ENCODE measurements at places on chromosomes 6 and 20. TPM values are rescaled to one million over a fixed set of nuclear protein-coding genes. Genes with fewer than 3 reads are reported as not detected.
A peak's percentile ranks its signal among the peaks of the same experiment; 100 is the strongest.

GRCh38 chr6:1313767-1314503, 2.0 kb downstream of the FOXQ1 start:
- H3K4me3 ChIP-seq: peak overlapping the region; percentile 30
- peaks cover 24% of the 10 kb centered on the region for H3K4me1 ChIP-seq
- peak; percentile 68 for DNase-seq
- no peaks in the 10 kb centered on the region for H3K36me3 ChIP-seq

DNA sequence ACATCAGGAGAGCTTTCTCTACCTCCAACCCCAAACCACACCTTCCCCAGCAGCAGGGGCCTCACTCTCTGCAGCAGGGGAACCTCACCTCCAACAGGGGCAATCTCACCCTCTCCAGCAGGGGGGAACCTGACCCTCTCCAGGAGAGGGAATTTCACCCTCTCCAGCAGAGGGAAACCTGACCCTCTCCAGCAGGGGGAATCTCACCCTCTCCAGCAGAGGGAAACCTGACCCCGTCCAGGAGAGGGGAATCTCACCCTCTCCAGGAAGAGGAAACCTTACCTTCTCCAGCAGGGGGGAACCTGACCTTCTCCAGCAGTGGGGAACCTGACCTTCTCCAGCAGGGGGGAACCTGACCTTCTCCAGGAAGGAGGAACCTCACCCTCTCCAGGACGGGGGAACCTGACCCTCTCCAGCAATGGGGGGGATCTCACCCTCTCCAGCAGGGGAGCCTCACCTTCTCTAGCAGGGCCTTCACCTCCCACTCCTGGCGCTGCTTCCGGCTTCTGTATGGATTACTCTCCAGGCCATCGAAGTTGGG, 3.1 kb downstream of the B3GALT4 start:
- no peak overlapping the region for H3K27ac ChIP-seq
- H3K4me1 ChIP-seq: peaks cover 24% of the 10 kb centered on the region
- H3K36me3 ChIP-seq: peaks cover 33% of the 10 kb centered on the region
- DNase-seq: peak; percentile 40
- H3K4me3 ChIP-seq: no peak overlapping the region

DNA sequence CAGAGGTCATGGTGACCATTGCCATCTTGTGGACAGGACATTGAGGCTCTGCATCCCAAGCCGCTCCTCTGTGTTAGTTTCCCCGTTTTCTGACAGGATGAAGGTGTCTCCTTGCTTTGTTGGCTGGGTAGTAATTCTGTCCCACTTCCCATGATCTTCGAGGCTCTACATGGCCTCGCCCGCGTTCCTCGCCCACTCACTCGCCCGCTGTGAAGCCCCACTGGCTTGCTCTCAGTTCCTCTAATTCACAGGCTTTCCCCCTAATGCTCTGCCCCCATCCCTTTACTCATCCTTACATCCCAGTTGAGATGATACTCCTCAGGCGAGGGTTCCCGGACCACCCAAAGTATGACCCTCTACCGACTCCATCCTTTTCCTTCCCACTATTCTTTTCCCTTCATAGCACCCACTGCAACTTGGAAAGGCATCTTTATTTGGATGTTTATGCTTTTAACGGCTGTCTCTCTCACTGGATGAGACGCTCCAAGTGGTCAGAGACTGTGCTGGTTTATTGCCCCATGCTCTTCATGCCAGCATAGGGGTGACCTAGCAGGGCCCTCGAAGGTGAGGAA, 511 bp upstream of the SLC35B2 start:
- peak overlapping the region; percentile 89 for H3K27ac ChIP-seq
- no peak for DNase-seq
- H3K4me1 ChIP-seq: peaks cover 58% of the 10 kb centered on the region
- no peaks in the 10 kb centered on the region for H3K27me3 ChIP-seq
- peaks cover 49% of the 10 kb centered on the region for H3K36me3 ChIP-seq
- H3K4me3 ChIP-seq: peak overlapping the region; percentile 83

DNA sequence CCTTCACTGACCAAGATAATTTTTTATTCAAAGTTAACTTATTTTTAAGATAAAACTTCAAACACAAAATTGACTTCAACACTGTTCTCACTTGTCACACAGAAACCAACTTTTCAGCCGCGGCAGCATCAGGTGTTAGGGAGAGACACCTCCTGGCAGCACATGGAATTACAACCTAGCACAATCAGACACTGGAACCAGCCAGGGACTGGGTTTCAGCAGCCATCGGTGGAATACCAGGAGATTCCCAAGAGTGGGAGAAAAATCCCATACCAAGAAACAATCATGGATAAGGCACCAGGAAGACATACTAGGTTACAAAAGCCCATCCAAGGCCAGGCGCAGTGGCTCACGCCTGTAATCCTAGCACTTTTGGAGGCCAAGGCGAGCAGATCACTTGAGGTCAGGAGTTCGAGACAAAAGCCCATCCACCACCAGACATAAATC, 70.0 kb downstream of the SNX5 start:
- DNase-seq: peak; percentile 80
- H3K4me1 ChIP-seq: peaks cover 17% of the 10 kb centered on the region
- H3K27me3 ChIP-seq: peaks cover 27% of the 10 kb centered on the region
- H3K4me3 ChIP-seq: no peak overlapping the region

DNA sequence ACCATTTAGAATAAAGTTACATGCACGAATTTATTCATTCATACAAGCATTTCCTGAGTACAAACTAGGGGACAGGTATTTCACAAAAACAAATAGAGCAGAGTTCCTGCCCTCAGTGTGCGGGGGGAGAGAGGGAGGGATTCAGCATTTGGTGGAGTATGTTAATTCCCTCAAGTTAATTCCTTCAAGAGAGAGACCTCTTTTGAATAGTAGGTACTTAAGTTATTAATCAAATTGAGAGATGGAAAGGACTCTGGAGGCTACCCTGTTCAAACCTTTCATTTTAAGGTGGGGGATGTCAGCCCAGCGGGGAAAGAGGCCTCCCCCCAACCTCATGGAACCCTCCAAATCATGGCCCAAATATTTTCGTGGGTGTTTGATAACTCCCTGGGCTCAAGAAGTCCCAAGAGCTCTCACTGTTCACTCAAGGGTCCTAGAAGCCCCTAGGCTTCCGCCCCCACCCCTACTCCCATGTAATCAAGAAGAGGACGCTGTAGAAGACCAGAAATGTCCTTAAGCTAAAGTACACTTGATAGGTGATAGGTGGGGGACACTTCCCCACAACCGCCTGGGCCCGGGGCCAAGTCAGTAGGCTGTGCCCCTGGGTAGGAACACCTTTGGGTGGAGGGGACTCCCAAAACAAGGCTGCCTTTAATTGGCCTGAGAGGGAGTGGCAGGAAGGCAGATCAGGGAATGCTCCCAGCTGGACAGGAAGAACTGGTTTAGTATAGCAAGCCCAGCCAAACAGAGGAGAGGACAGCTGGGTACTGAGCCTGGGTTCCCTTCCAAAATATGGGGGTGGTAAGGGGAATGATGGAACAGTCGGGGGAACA, 2.9 kb downstream of the SDC4 start:
- peaks cover 3% of the 10 kb centered on the region for H3K27me3 ChIP-seq
- no peak for DNase-seq
- no peak overlapping the region for H3K27ac ChIP-seq
- H3K4me1 ChIP-seq: peaks cover 42% of the 10 kb centered on the region

DNA sequence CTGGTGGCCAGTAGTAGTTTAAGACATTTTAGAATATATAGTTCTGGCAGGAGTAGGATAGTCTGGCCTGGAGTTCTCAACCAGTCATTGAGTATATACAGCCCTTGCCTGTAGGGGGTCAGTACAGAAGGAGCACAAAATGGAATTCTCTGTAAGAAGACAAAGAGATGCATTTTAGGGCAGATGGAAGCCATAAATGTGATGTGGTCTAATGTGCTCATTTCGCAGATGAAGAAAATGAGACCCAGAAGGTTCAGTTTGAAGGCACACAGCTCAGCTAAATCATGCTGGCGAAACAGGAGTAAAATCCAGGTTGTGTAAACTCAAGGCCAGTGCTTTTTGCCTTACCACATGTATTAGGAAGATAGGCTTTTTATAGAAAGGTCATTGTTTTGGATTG, 29.6 kb downstream of the QKI start:
- H3K27me3 ChIP-seq: no peaks in the 10 kb centered on the region
- peaks cover 43% of the 10 kb centered on the region for H3K4me1 ChIP-seq
- H3K4me3 ChIP-seq: no peak overlapping the region
- H3K36me3 ChIP-seq: peaks cover 2% of the 10 kb centered on the region
- DNase-seq: no peak

- DNase-seq: peak; percentile 45
- peaks cover 10% of the 10 kb centered on the region for H3K36me3 ChIP-seq
- no peaks in the 10 kb centered on the region for H3K27me3 ChIP-seq
- H3K4me3 ChIP-seq: peak overlapping the region; percentile 20
Measured at GRCh38 chr20:49037962-49038387, 8.1 kb upstream of the CSE1L start.

DNA sequence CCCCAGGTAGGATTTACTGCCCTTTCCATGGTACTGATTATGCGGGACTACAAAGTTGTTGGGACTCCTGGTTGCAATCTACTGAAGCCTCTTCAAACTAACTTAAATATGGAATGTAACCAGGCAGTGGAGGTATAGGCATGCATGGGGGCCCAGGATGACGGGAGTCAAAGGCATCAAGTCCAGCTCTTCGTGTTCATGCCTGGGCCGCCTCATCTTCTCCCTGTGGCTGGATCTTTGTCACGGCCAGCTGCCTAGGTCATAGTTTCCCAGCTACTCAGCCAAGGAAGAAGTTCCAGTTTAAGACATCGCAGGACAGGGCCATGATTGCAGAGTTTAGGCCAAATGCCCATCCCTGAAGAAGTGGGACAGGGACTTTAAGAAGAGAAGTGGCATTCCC, 20.5 kb downstream of the LYRM2 start:
- no peaks in the 10 kb centered on the region for H3K36me3 ChIP-seq
- H3K4me3 ChIP-seq: no peak overlapping the region
- no peak overlapping the region for H3K27ac ChIP-seq

Gene MAFB
- not detected for total RNA-seq

GRCh38 chr6:155259204-155259603, 4.6 kb upstream of the CLDN20 start:
- no peaks in the 10 kb centered on the region for H3K27me3 ChIP-seq
- peaks cover 16% of the 10 kb centered on the region for H3K4me1 ChIP-seq
- no peak for DNase-seq
- peaks cover 32% of the 10 kb centered on the region for H3K36me3 ChIP-seq
- no peak overlapping the region for H3K27ac ChIP-seq

GRCh38 chr20:62732031-62732760, 23.6 kb downstream of the NTSR1 start:
- peak; percentile 7 for DNase-seq
- H3K36me3 ChIP-seq: no peaks in the 10 kb centered on the region
- no peak overlapping the region for H3K4me3 ChIP-seq
- peaks cover 32% of the 10 kb centered on the region for H3K4me1 ChIP-seq
- no peaks in the 10 kb centered on the region for H3K27me3 ChIP-seq
- no peak overlapping the region for H3K27ac ChIP-seq

DNA sequence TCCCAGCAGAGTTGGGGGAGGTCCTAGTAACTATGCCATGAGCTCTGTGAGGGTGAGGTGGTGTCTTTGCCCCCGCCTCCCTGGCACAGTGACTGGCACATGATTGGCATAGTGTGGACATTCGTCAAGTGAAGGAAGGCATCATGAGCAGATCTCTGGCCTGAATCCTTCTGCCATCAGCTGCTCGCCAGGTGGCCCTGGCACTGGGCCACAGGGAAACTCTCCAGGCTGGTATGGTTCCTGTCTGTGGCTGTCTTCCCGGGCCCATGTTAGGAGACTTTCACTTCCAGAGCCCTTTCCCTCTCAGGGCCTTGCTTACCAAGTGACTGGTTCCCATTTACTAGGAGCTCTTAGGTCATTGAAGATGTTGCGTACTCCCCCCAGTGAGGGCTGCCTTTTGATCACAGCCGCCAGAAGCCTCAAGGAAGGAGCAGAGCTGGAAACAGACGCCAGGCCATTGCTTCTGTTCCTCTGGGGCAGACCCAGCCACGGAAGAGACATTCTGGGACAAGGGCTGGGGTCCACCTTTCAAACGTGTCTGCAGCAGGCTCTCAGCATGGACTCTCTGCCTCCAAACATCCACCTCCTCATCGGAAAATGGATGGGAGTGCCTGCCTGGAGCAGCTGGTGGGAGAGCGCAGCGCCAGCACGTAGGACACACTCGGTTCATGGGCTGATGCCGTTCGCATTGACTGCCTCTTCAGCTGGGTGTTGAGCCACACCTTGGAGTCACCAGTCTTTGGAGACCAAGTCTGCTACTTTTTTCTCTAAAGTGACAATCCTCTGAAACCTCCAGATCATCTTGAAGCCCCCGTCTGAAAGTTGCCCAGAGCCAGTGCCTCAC, 67.2 kb downstream of the PTPN1 start:
- peaks cover 75% of the 10 kb centered on the region for H3K36me3 ChIP-seq
- H3K4me3 ChIP-seq: no peak overlapping the region
- peaks cover 31% of the 10 kb centered on the region for H3K4me1 ChIP-seq
- H3K27me3 ChIP-seq: no peaks in the 10 kb centered on the region

GRCh38 chr20:20275636-20276035, 92.3 kb upstream of the INSM1 start:
- peaks cover 21% of the 10 kb centered on the region for H3K27me3 ChIP-seq
- no peaks in the 10 kb centered on the region for H3K36me3 ChIP-seq
- DNase-seq: no peak
- H3K4me3 ChIP-seq: no peak overlapping the region

Gene SLC17A3
- total RNA-seq: 0.33 TPM

GRCh38 chr20:56628015-56628872, 862 bp upstream of the TFAP2C start:
- H3K36me3 ChIP-seq: no peaks in the 10 kb centered on the region
- peaks cover 54% of the 10 kb centered on the region for H3K27me3 ChIP-seq
- peak; percentile 16 for DNase-seq
- no peak overlapping the region for H3K27ac ChIP-seq
- H3K4me3 ChIP-seq: peak overlapping the region; percentile 43

Gene NRN1
- 4.6 TPM for total RNA-seq

Gene NFATC2
- 38.5 TPM for total RNA-seq

GRCh38 chr20:60941379-60941778, 310.7 kb upstream of the CDH4 start:
- no peaks in the 10 kb centered on the region for H3K4me1 ChIP-seq
- H3K4me3 ChIP-seq: no peak overlapping the region
- DNase-seq: no peak
- no peak overlapping the region for H3K27ac ChIP-seq

- no peak overlapping the region for H3K4me3 ChIP-seq
- H3K36me3 ChIP-seq: no peaks in the 10 kb centered on the region
- H3K27ac ChIP-seq: no peak overlapping the region
- DNase-seq: no peak
Measured at GRCh38 chr20:58791286-58791685, 59.4 kb downstream of the GNAS-AS1 start.

DNA sequence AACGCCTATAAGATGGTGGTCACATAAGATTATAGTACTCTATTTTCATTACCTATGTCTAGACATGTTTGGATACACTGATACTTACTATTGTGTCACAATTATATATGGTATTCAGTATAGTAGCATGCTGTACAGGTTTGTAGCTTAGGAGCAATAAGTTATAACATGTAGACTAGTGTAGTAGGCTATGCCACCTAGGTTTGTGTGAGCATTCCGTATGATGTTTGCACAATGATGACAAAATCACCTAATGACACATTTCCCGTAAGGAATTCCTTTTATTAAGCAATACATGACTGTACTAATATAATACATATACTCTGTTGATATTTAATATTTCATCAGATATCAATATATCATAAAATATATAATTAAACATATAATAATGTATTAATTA, 540.7 kb downstream of the BMP2 start:
- H3K27ac ChIP-seq: no peak overlapping the region
- DNase-seq: no peak
- H3K4me1 ChIP-seq: no peaks in the 10 kb centered on the region
- no peaks in the 10 kb centered on the region for H3K27me3 ChIP-seq
- H3K36me3 ChIP-seq: no peaks in the 10 kb centered on the region
- no peak overlapping the region for H3K4me3 ChIP-seq

- peak overlapping the region; percentile 76 for H3K27ac ChIP-seq
- H3K4me1 ChIP-seq: peaks cover 10% of the 10 kb centered on the region
- H3K27me3 ChIP-seq: peaks cover 2% of the 10 kb centered on the region
- H3K4me3 ChIP-seq: peak overlapping the region; percentile 81
Measured at GRCh38 chr6:27188885-27189418, 58.5 kb upstream of the PRSS16 start.

Data from activated CD4-positive, alpha-beta T cell treated with anti-CD3 and anti-CD28 coated beads for 36 hours (primary cell).